Activated naive CD4-positive, alpha-beta T cell treated with anti-CD3 and anti-CD28 coated beads, Interleukin-2, amount 50 U/mL, for 72 hours (primary cell): ENCODE measurements at places on chromosomes 11 and 22.

DNA sequence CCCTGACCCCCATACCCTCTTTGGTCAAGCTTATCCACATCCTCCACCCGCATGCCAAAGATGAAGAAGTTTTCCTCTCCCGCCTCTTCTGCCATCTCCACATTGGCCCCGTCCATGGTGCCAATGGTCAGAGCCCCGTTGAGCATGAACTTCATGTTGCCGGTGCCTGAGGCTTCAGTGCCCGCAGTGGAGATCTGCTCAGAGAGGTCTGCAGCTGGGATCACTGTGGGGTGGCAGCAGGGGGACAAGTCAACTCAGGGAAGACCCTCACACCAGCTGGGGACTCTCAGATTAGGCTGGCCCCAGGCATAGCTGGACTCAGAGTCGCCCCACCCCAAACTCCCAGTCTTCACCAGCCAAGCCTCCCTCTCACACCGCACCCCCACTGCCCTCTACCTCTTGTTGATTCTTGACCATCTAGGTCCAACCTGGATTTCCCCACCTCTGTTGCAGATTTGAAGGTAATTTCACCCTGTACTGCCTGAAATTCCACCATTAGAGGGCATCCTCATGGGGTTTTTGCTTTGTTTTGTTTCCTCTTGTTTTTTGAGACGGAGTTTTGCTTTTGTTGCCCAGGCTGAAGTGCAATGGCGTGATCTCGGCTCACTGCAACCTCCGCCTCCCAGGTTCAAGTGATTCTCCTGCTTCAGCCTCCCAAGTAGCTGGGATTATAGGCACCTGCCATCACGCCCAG, 6.6 kb upstream of the RASGRP2 start:
- no peak for DNase-seq

- no peak for DNase-seq
Observed at GRCh38 chr11:85590848-85591483, 36.2 kb downstream of the DLG2 start.

DNA sequence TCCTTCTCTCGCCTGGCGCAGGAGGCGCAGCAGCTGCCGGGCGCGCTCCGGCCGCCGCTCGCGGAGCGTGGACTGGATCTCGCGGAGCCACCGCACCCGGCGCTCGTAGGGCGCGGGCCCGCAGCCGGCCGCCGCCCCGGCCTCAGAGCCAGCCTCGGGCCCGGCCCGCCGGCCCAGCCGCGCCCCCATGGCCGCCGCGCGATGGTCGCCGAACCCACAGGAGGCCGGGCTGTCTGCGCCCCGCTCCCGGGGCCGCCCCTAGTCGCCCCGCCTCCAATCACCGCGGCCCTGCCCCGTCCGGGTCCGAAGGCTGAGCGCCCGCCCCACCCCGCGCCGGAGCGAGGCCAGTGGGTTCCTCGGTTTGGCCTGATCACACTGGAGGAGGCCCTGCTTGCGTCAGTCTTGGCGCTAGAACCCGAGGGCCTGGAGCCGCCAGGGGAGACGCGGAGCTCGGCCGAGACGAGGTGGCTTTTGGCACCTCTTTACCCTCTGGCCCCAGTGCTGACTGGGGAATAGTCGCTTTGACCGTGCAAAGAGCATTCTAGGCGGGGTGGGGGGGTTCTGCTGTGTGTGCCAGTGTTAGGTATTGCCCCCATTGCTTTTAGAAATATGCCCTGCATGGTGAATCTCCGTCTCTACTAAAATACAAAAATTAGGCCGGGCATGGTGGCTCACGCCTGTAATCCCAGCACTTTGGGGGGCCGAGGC, at the start of gene LRRC75B:
LRRC75B (minus strand) TSS at position 223 of the 708 bp plus-strand sequence; CDS start at position 189, 34 bp downstream.
- DNase-seq, result peak; percentile 56

- no peak for DNase-seq
Observed at GRCh38 chr11:127071606-127072005, 71.0 kb upstream of the KIRREL3 start.
